HepG2 (cell line): ENCODE measurements at places on chromosomes 5 and 9. TPM values are rescaled to one million over a fixed set of nuclear protein-coding genes. Genes with fewer than 3 reads are reported as not detected.

DNA sequence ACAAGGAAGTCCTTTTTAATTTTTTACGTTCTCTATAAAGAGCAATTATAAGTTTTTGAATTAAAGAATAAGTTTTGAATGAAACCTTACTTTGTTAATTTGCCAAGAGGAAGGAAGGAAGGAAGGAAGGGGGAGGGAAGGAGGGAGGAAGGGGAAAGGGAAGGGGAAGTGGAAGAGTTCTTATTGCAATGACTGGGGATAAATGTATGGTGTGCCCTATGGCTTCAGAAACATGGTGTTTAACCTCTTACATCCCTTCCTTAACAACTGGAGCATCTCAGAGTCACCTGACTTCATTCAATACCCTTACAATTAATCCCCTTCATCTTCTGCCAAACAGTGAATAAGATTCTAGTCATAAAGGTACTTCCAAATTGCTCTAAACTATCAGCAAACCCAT lies 16.0 kb downstream of the CEMIP2 start:
- DNase-seq: no peak

DNA sequence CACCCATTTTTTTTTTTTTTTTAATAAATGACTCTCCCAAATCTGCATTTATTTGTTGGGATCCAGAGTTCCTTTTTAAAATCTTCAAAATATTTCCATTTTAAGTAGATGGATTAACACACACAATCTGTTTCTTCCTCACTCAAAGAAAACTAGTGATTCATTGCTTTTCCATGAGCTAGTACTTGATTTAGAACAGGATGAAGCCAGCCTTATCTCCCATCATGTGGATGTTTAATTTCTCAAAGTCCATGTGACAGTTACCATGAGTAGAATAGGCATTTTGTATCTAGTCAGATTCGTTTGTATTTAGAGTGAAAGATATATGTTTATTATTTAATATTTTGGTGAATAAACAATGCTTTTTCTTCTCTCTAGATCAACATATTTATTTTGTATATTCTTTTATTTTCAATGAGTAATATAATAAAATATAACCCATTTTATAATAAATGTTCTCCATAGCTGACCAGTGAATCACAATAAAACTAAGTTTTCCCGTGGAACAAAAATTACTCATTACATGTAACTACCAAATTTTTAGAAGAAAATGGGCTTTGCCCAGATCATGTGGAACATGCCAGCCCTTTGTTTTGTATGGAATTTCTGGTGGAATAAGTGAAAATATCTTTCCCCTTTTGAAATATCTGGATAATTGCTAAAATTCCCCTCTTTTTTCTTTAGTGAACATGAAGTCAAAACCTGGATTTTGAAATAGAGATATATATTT lies 54.9 kb upstream of the RPS23 start:
- DNase-seq: no peak

Gene ACTL7A
- not detected in 2 replicates for total RNA-seq

Gene PPP3R2
- total RNA-seq: not detected in 2 replicates

Gene ORM2
- 283 and 565 TPM in 2 replicates for total RNA-seq

Gene SNAPC3
- 25.5 and 25.6 TPM in 2 replicates for total RNA-seq

GRCh38 chr9:128253140-128253990 lies 22.4 kb downstream of the GOLGA2 start:
- DNase-seq: no peak

DNA sequence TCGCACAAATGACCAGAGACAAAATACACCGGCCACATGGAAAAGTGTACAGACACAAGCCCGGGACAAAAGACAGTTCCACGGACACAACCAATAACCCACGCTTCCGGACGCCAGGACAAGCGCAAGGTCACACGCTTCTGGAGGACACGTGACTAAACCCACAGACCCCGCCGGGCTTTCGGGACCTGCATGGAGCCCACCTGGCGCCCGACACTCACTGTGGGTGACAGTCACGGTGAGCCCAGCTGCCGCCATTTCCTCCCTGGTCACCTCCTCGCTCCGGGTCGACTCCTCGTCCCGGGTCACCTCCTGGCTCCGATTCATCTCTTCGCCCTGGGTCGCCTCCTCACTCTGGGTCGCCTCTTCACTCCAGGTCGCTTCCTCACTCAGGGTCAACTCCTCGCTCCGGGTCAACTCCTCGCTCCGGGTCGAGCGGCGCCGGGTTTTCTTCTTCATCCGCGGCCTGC lies 470 bp downstream of the BAG1 start:
- DNase-seq: peak; percentile 10

GRCh38 chr5:151614565-151614964 lies 23.4 kb upstream of the FAT2 start:
- DNase-seq: no peak

Gene CDX1
- total RNA-seq: not detected in 2 replicates

GRCh38 chr9:130908146-130908877 lies 11.7 kb upstream of the QRFP start:
- peak; percentile 45 for DNase-seq

Gene KCNMB1
- not detected in 2 replicates for total RNA-seq

DNA sequence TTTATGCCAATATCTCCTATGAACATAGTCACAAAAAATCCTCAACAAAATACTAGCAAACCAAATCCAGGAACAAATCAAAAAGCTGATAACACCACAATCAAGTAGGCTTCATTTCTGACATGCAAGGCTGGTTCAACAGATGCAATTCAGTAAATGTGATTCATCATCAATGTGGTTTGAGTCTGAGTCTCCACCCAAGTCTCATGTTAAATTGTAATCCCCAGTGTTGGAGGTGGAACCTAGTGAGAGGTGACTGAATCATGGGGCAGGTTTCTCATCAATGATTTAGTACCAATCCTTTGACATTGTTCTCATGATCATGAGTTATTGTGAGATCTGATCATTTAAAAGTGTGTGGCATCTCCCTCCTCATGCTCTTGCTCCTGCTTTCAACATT lies 1072.7 kb downstream of the NR2F1-AS1 start:
- DNase-seq: no peak

GRCh38 chr9:37669232-37669631 lies 18.5 kb downstream of the FRMPD1 start:
- DNase-seq: no peak
